Thoracic aorta (tissue), 2 donors: ENCODE measurements at places on chromosomes 2 and 18.

DNA sequence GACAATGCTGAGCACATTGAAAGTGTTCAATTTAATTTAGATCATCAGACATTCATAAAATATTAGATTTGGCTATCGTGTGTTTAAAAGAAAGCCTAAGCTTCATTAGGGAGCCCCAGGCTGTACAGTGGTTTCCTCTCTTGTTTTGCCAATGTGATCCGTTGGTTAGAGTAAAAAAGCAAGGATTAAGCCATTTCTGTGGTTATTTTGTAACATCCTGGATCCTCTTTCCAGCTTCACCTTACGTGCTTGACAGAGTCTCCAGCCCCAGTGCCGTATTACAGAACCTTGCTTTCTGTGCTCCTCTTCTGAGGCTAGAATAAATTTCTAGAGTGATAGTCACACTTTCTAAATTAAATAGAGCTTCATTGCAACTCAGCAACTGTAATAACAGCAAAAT, 289.3 kb upstream of the LINC00305 start:
- DNase-seq = no peak

- DNase-seq = no peak
These were observed 50.7 kb upstream of the ARL5A start for GRCh38 chr2:151878655-151879563.

DNA sequence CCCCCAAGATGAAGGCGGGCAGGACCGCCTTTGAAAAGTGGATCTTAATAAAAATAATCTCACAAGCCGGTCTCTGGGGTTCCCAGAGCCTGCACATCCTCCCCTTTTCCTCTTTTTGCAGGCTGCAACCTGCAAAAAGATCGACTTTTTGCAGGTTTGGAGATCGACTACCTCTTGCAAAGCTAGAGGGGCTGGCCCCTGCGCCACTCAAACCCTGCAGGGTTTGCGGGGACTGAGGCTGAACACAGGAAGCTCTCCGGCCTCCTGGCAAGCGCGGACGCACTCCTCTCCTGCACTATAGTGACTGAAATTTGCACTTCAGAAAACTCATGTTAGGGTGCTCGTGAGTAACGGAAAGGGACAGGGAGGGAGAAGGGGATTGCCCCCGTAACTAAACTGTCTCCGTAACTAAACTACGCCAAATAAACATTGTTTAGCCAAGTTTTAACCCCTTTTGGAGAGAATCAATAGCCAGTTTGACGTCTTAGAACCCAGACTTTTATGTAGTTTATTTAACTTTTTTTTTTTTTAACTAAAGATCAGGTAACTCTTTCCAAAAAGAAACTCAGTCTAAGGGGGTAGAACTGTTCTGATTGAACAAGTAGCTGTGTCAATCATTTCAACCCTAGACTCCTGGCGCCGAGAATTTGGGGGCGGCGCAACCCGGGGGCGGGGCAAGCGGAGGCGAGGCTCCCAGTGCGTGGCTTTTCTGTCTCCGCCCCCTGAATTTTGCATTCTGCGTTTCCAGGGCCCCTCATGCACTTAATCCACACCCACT, 2.5 kb downstream of the IGFBP5 start:
- peak; percentile 54 for DNase-seq

DNA sequence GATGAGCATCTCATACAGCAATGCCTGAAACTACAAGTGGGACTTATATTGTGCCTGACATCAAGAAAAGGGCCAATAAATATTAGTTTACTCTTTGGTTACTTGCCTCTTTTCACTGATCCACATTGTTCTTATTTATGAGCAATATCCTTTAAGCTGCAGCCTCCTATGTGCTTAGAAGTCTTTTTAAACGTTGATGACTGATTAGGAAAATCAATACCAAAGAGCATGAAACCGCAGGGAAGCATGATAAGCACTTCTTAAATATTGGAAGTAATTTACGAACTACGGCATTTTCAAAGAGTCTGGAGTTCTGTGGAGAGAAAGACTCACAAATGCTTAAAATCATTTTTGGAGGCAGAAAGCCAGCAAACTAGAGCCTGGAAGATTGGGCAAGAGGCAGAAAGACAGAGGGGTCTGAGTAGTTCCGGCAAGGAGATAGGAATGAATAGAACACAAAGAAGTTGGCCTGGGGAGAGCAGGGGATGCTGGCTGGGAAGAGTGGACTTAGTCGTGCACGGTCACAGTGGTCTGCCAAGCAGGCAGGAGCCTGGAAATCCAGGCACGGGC, 122.6 kb upstream of the NOSTRIN start:
- DNase-seq = no peak

DNA sequence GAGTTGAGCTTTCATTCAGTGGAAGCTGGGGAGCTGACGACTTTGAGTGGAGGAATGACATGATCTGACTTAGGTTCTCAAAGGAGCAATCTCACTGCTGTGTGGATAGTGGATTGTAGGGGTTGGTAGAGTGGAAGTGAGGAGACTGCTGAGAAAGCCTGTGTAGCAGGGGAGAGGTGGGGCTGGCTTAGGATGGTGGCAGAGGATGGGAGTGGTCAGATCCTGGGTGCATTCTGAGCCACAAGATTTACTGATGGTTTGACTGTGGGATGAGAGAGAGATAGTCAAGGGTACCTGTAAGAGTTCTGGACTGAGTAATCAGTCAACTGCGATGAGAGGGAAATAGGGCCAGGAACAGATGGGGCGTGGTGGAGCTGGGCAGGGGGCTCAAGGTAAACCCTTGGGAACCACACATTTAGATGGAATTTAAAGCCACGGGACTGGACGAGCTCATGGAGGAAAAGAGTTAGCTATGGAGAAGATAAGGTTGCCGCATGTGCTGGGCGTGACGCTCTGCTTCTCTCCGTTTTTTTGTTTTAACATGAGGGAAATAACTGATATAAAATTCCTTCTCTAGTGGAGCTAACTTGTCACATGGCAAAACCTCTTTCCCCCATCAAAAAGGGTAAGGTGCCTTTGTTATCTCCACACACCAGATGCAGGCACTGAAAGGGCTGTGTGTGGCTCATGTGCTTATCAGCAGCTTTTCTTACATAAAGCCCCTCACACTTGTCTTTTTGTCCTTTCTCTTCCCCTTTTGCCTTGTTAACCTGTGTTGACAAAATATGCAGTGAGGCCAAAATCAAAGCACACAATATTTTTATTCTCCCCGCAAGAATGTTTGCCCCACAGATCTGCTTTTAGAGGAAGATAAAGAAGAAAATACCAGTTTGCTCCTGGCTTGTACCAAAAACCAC, 379.8 kb downstream of the TSN start:
- no peak for DNase-seq

DNA sequence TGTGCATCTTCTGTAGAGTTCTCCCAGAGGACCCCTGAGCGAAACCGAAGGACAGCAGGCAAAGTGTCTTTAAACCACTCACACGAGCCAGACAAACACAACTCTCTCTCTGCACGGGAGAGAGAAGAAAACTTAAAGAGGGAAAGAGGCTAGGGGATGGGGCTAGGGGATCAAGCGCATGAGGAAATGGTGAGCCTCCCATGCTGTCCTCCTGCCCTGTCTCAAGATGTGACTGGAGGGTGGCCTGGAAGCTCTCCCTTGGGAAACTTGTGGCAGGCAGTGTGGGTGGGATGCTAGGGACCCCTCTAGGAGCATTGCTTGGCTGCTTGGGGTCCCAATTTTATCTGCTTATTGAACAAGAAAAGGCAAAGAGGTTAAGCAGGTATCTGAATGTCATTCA, 44.5 kb downstream of the CYP26B1 start:
- DNase-seq = no peak

- DNase-seq = no peak
These were observed 57.7 kb downstream of the BIN1 start for GRCh38 chr2:127048969-127049897.

GRCh38 chr2:11065833-11066485, 89.3 kb upstream of the SLC66A3 start:
- no peak for DNase-seq

DNA sequence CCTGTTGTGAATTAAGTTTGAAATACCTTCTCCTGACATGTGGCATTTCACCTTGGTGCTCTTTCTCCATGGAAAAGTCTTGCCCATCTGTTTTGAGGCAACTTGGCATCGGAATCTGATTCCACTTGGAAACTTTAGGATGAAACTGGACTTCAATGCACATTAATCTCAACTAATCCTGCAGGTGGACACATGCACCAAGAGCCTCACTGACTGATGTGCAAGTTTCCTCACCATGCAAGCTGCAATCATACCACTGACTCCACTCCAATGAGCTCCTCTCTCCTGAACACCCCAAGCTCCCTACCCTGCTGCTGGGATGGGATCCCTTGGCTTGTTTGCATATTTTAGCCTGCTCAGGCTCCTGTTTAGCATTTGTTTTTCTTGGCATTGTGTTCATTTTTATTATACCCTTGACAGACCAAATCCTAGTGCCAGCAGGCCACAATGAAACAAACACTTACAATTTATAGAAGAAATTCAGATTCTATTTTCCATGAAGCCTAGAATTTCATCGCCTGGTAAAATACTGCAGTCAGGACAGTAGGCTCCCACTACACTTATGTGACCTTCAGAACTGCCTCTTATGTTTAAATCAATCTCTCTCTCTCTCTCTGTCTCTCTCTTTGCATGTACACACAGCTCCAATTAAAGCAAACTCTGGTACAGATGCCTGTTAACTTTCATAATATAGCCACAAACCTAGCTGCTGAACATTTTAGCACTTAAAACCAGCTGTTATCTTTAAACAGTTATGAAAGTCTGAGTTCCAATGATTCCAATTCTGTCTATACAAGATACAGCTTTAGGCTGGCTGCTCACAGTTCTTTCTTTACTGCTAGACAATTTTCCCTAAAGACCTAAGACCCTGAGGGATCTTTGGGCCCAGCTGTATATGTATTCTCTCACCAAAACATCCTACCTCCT, 141.5 kb downstream of the OSR1 start:
- no peak for DNase-seq

- no peak for DNase-seq
These were observed 53.6 kb upstream of the CAB39 start for GRCh38 chr2:230658877-230659652.

DNA sequence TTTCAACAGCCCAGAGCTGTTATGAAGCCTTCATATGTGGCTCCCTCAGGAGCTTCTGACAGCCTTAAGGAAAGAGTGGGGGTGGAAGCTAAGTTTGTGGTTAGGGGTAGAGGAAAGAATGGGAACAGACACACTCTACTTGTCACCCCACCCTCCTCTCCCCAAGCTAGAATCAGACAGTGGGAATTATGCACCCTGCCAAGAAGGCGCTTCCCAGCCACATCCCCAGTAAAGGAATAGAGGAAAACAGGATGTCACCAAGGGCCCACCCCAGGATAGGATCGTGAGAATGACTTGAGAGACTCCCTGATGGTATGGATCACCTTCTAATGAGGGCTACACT, 32.4 kb upstream of the EML4 start:
- no peak for DNase-seq

DNA sequence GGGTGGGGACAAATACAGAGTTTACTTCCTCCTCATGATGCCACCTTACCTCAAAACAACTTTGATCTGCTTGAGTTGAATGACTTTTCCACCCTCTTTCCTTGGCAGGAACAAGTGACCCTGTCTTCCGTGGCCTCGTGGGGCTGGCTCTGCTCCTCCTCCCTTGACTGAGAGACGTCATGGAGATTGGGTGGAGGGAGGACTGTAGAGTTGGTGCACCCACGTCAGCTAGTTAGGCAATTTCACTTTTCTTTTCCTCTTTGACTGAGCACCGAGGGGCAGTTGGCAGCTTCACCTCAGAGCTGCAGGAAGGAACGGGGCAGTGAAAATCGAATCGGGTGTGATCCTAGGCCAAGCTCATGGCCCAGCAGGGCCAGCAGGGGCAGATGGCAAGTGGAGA, at the start of gene SP140:
Gene SP140 (plus strand): TSS at position 251 of the 400 bp plus-strand sequence. CDS start 109 bp downstream, at position 360.
- no peak for DNase-seq

GRCh38 chr2:85935746-85936208, 47.0 kb upstream of the ST3GAL5 start:
- no peak for DNase-seq
